ENCODE measurements at places on chromosomes 5 and 9.

GRCh38 chr9:129485145-129485774 is 135.6 kb downstream of the C9orf50 start:
- DNase-seq = no peak

- DNase-seq = no peak
Measured at GRCh38 chr5:119329666-119330065, 26.2 kb upstream of the TNFAIP8 start.

DNA sequence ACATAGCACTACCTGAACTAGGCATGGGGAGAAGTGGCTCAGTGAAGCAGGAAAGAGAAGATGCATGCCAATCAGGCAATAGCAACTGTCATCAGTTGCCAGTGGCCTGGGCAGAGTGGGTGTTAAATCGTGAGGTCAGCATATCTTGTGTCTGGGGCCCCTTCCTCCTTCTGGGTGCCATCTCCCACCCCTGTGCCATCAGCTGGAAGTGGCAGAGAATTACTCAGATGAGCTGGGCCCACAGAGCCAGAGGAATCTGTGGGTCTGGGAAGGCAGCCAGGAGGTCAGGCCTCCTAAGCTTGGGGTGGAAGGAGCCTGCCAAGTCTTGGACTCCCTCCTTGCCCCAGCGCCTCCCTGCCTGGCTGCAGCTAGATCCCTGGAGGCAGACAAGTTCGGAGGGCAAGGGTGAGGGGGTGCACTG is 66.5 kb downstream of the GALNT12 start:
- DNase-seq = no peak

DNA sequence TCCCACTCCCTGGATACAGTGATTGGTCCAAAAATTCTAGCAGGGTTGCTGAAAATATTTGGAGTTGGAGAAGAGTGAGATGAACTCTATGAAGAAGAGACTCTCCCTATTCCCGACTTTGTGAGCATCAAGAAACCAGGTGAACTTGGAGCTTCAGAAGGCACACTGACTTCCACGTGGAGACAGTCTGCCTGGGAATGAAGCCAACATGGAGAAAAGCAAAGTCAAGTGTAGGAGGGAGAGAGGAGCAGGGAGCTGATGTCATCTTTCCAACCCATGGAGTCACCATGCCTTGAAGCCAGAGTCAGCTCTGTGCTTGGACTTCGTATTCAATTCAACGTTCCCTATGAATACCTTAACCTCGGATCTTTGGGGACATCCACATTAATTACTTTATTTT is 125.1 kb downstream of the NPR3 start:
- DNase-seq = no peak

DNA sequence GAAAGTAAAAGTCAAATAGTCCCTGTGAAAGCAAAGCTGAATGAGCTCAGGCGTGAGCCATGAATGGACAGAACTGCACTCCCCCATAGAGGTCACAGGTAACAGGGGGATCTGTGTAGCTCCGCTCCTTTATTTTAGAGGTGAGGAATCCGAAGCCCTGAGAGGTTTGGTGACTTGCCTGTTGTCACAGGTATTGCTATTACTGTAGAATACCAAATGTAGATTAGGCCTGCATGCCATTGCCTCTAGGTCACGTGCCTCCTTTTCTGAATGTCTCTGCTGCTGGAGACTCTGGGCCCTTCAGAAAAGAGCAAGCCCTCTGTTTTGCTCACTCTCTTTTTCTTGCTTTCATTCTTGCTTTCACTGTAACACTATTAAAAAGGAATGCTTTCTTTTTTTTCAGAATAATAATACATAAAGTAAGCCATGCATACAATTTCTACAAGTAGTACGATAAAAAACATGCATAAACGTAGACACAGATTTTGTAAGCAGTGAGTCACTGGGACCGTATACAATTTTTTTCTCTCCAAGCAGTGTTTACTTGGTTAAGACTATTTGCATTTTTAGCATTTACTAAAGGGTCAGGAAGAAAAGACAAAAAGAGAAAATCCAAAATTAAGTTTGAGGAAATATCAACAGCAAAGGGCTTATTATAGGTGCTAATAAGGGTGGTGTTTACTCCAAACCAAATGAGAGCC is 568.7 kb upstream of the ADAMTS16 start:
- no peak for DNase-seq

- DNase-seq = no peak
Measured at GRCh38 chr9:37559125-37559524, 17.1 kb downstream of the FBXO10 start.

- DNase-seq = no peak
Measured at GRCh38 chr5:54719384-54720283, 202.1 kb downstream of the SNX18 start.

DNA sequence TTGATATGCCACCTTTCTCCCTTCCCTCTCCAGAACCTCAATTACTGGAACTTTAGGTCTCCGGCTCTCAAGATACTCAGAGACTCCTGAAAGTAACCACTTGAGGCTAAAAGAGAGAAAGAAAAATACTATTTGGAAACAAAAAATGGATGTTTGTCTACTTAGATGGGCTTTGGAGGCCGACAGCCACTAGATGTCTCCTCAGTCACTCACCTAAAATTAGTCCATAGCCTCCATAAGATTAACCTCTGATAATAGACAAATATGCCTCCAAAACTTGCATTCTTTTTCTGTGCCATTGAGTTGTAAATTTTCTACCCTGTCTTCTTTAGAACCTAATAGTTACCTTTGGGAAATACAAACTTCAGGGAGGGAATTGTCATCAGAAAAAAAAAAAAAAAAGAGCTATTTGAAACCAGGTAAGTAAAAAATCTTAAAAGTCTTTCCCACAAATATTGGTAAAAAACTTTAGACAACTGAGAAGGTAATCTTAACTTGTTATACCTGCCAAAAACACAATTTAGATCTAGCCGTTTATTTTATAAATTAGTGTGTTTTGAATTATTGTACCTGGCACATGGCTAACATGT is 11.2 kb upstream of the PCDH1 start:
- DNase-seq = no peak

- DNase-seq = no peak
Measured at GRCh38 chr5:98780390-98780789, 6.9 kb downstream of the RGMB start.

GRCh38 chr9:133935328-133936005 is 56.7 kb downstream of the VAV2 start:
- DNase-seq = no peak

- peak; percentile 2 for DNase-seq
Measured at GRCh38 chr5:146048994-146049703, 56.2 kb downstream of the PLAC8L1 start.

- DNase-seq = no peak
Measured at GRCh38 chr5:95572016-95572415, 17.1 kb downstream of the ARSK start.

DNA sequence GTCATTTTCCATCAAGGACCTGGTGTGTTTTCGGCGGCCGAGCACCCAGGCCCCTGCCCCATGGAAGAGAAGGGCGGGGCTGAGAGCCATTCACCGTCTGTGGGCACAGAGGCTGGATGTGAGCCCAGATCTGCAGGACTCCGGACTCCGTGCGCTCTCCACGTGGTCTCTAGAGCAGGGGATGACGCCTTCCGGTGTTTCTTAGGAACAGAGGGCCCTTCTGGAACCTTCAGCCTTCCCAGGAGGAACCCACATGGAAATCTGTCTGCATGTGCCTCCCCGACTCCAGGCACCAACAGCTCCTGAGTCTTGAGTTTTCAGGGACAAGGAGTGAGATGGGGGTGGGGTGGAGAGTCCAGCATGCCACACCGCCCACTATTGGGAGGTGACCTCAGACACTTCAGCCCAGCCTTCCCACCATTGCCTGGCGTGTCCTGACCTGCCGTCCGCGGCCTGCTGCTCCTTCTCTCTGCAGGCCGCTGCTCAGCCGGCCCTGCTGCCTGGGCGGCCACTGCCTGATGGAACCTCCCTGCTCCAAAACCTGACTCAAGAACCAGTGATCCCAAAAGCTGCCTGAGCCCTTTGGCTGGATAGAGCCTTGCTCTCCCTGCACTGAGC is 2.4 kb upstream of the RXRA start:
- DNase-seq = no peak

DNA sequence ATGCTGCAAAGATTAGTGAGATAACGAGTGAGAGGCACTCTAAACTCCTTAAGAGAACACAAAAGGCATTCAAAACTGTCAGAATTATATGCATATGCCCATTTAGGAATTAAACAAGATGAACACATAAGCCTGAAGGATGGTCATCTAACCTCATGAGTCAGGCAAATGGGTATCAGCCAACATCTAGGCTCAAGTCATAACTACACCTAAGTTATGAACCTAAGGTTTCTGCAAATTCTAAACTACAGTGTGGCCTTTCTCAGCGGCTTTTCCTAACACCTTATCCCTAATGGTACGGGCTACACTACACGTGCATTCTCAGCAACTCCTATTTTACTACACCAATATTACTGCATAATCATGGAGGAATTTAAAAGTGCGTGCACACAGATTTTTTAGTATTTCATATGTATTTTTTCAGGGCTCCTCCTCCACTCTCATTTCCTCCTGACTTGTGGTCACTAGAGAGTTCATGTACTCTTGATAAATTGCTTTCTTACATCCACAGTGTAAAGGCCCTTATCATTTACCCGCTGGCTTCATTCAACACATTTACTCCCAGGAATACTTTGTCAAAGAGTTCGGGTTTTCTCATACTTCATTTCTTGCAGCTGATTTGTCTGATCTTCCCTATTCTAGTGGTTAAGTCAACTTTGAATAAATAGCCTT is 316.5 kb downstream of the BNC2 start:
- no peak for DNase-seq

DNA sequence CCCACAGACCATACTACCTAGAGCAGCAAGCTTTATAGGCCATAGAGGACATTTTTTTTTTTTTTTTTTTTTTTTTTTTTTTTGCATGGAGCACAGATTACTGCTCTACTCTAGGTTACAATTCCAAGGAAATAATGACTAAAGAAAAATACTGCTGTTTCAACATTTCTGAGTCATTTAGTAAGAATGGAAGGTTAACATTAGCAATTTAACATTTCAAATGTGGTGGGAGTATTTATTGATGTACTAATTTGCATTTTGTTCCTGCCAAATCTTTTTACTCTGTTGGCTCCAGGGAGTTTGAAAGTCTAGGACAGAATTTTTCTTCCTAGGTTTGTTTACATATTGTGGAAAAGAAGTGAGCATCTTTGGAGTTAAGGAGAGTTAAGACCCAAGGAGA is 142.1 kb upstream of the CCDC152 start:
- no peak for DNase-seq

DNA sequence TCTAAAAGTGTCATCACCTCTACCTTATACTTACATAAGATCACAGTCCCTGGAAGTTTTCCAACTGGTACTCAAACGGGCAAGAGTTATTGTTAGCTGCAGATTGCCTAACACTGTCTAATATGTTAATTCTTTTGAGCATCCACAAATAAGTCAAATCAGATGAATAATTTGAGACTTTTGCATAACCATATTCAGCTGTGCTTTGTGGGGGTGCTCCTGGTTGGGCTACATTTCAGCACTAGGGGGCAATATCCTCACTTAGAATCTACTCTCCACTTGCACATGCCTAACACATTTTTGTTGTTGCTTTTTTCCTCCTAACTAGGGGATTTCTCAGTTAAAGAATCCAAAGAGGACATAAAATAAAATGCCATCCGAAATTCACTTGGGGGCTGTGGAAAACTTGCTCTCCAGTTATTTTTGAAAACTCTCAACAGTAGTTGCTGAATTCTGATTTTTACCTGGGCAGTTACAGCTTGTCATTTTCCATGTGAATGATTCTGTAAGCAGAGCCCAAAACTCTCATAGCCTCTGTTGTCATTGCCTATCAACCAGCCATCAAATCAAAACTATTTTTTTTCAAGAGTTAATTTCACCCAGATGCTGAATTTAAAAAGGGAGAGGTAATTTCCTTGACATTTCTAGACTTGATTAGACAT is 71.5 kb downstream of the TRIM36 start:
- DNase-seq = no peak

DNA sequence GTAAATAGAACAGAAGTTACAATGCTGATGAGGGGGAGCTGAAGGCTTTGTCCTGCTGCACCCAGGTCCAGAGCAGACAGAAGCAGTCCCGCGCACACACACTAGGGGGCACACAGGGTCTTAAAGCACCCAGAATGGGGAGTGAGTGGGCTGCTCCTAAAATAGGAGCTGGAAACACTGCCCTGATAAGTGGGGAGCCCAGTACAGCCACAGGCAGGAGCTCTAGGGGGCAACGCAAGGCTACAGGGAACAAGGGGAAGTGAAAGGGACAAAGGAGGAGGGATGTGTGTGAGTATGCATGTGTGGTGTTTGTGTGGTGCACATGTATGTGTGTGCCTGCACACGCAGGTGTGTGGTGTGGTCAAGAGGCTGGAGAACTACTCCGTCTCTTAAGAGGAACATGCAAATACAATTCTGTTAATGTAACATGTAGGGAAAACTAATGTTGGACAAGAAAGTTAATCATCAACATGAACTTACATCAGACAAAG is 191.5 kb downstream of the ROR2 start:
- DNase-seq = no peak

GRCh38 chr9:93576258-93577077 is at the start of gene PHF2:
Gene PHF2, plus strand, starts transcription at chr9:93576584. Its CDS starts 190 bp downstream, at chr9:93576774.
- DNase-seq = no peak

- DNase-seq = peak; percentile 83
Measured at GRCh38 chr9:98317134-98317857, 61.8 kb upstream of the TBC1D2 start.

- no peak for DNase-seq
Measured at GRCh38 chr9:27019589-27019988, 14.1 kb upstream of the LRRC19 start.

GRCh38 chr9:89468281-89468960 is 29.5 kb downstream of the SEMA4D start:
- no peak for DNase-seq

DNA sequence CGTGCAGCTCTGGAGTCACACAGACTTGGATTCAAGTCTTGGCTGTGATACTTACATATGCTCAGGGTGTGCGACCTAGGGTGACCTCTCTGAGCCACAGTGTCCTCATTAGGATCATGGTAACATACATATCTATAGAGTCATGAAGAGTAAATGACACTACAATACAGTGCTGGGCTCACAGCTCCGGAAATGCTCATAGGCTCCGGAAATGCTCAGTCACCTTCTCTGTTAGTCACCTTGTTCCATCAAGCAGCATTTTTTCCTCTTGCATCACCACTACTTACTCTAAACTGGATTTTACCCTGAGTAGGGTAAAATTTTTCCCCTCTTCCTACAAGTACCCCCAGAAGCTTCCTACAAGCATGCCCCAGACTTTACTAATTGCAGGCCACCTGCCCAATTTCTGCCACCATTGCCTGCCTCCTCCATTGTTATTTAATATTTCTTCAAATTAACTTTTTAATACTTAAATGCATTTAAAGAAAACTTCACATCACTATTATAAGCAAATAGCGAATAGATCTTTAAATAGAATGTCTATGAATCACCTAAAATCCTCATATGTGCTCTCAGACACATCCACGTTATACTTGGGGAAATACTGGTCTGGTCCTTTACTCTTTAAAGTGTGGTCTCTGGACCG is 147.6 kb upstream of the SPRY4 start:
- no peak for DNase-seq

Measured in NCI-H524 treated with DMSO at 0.1 percent for 48 hours (cell line).